Type B pancreatic cell (in vitro differentiated cells): ENCODE measurements at places on chromosomes 1 and 21. TPM values are rescaled to one million over a fixed set of nuclear protein-coding genes. Genes with fewer than 3 reads are reported as not detected.

DNA sequence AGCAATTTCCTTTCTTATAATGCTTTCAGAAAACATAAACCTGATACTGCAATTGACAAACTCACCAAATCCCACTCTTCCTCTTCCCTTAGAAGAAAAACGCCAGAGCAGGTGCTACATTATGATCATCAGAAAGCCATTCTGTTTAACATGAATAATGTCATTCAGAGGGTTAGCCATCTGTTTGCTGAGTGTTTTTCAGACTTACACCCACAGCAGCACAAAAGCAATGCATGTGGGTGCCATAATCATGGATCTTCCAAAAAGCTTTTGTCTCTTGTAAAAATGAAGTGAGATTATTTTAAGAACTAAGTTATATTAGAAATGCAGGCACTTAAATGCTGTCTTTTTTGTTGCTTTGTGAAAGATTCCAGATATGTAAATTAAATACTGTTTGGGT lies 204.6 kb upstream of the TMPRSS15 start:
- H3K36me3 ChIP-seq: no peaks in the 10 kb centered on the region
- H3K4me1 ChIP-seq: no peaks in the 10 kb centered on the region
- H3K27me3 ChIP-seq: no peaks in the 10 kb centered on the region

LCE1C gene
- not detected in 2 replicates for total RNA-seq

DNA sequence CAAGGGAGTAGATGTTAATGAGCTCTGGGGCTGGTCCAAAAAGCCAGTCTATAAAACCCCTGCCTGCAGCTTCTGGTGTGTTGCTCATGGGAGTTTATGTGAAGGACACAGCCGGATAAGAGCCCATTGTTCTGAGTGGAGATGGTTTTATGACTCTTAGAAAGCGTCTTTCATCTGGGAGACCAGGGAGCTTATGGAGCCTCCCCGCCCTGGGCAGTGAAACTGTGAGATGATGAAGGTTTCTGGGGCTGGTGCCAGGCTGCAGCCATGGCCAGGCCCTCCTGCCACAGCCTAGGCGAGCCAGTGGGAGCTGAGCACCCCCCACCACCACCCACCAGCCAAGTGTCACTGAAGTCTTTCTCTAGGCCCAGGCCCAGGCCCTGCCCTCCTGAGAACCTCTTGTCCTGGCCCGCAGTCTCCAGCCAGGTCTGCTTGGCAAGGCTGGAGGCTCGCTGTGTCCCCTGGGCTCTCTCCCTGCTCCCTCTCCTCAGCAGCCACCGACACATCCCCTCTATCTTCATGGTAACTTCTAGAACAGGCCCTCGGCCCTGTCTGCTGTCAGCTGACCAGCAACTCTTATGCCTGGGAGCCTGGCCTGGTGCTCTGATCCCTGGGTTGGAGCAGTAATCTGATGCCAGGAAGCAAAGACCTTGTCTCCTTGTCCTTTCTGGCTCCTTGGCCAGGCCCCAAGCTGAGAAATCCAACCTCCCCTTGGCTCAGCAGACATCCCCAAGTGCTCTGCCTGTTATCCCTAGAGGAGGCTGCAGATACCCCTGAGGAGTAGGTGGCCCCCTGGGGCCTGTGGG lies 7.6 kb upstream of the ARHGEF10L start:
- peak overlapping the region; percentile 41 for H3K27ac ChIP-seq
- H3K4me1 ChIP-seq: peaks cover 23% of the 10 kb centered on the region
- no peak overlapping the region for H3K4me3 ChIP-seq
- no peak for DNase-seq
- no peaks in the 10 kb centered on the region for H3K27me3 ChIP-seq

DNA sequence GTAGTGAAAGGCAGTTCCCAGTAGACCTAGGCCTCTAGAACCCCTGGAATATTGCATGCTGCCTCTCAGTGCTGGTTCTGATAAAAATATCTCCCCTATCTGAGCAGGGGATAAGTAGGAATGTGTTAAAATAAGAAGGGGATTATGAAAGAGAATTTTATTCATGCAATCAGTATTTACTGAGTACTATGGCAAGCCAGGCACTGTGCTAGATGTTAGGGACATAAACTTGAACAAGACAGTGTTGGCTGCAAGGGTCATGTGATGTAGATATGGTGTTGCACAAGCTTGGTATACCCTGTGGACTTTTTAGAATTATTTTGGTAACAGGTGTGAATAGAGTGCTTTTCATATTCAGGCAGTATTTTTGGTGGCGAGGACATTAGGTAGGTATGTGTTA lies 23.6 kb downstream of the NOS1AP start:
- H3K27me3 ChIP-seq: no peaks in the 10 kb centered on the region
- no peak for DNase-seq
- no peak overlapping the region for H3K4me3 ChIP-seq
- H3K27ac ChIP-seq: no peak overlapping the region
- peaks cover 32% of the 10 kb centered on the region for H3K4me1 ChIP-seq

DNA sequence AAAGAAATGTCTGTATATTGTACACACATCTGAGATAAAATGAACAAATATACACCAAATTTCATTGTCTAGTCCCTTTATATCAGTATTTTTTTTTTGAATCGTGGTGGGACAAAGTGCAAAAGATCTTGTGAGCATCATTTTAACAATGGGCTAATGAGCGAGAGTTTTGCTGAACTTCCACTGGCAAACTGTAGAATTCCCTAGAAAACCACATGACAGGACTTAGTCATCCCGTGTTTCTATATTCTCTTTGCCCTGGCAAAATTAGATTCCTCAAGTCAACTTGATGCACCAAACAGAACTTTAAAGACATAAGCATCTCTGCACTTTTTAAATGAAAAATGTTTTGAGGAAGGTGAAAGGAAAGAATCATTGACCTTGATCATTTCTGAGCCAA lies 488.2 kb upstream of the PTBP2 start:
- no peaks in the 10 kb centered on the region for H3K36me3 ChIP-seq
- H3K4me3 ChIP-seq: no peak overlapping the region
- DNase-seq: no peak
- no peak overlapping the region for H3K27ac ChIP-seq

GRCh38 chr1:97092824-97093223 lies 371.2 kb downstream of the PTBP2 start:
- H3K36me3 ChIP-seq: no peaks in the 10 kb centered on the region
- DNase-seq: no peak
- H3K4me3 ChIP-seq: no peak overlapping the region
- no peak overlapping the region for H3K27ac ChIP-seq

DNA sequence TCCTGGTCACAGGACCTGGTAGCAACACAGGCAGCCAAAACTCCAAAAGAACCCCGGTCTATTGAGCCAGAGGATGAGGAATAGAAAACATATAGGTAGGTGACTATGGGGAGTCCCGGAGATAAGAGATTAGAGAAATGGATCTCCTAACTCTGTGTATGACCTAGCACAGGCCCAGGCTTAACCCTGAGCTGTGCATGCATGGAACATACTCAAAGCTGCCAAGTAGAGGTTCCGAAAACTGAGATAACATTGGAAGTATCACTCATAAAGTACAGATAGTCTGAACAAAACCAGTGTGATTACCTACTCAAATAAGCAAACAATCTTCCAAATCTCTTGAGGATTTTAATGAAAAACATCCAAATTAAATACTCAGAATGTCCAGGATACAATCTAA lies 31.5 kb upstream of the PRDX6 start:
- H3K27ac ChIP-seq: peak overlapping the region; percentile 91
- H3K36me3 ChIP-seq: peaks cover 15% of the 10 kb centered on the region
- no peaks in the 10 kb centered on the region for H3K4me1 ChIP-seq
